ENCODE measurements at places on chromosomes 2 and 18.

DNA sequence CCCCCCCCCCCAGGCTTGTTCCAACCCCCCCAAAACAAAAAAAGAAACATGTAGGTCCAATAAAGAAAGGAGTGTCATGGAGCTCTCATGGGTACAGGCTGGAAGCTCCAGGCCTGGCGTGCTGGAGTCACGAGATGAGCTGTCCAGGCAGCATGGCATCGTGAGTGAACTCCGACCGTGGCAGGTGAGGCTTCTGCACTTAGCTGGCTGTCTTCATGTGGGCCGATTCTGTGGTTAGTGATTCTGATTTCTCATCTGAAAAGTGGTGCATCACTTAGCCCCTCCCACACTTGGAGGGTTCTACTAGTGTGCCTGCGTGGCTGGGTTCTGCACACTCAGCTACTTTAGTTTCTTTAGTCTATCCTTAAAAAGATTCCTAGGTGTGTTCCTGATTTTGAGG, 126.4 kb upstream of the MGAT5 start:
- DNase-seq: no peak

GRCh38 chr2:163248376-163249253, 410.0 kb upstream of the KCNH7 start:
- no peak for DNase-seq

DNA sequence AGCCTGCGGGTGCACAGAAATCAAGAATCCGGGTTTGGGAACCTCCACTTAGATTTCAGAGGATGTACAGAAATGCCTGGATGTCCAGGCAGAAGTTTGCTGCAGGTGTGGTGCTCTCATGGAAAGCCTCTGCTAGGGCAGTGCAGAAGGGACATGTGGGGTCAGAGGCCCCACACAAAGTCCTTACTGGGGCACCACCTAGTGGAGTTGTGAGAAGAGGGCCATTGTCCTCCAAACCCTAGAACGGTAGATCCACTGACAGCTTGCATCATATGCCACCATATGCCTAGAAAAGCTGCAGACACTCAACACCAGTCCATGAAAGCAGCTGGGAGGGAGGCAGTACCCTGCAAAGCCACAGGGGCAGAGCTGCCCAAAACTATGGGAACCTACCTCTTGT, 833.0 kb downstream of the TMEM182 start:
- no peak for DNase-seq

DNA sequence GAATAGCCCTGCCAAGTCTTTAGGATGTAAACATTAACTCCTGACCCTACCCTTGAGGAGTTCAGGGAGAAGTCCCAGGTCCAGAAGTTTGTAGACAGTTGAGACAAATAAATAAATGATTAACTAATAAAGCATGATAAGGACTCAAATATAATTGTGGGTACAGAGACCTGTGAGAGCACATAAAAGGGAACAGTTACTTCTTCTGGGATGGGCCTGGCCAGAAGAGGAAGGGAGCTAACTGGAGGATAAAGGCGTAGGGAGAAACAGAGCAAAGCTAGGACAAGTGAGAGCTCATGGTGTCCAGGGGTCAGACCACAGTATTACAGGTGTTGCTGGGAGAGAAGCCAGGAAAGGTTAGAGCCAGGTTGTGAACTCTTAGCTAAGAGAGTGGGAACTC, 3.0 kb downstream of the LCLAT1 start:
- no peak for DNase-seq

DNA sequence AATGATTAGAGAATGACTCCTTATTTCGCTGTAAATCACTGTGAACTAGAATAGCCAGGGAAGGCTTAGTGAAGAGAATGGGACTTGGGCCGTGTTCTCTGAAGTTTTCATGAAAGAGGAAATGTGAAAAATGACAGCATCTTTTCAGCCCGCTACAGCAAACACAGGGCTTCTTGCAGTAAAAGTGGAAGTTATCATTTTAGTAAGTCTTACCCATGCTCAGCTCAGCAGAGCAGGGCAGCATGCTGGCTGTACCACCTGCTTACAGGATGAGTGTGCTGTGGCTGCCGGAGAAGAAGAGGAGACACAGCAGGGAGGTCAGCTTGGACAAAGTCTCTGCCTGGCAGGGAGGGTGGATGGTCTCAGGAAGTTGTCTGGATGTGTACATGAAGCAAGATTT, 300.7 kb upstream of the DLGAP1 start:
- DNase-seq: no peak

GRCh38 chr2:121049950-121050585, 234.9 kb downstream of the TFCP2L1 start:
- DNase-seq: no peak

DNA sequence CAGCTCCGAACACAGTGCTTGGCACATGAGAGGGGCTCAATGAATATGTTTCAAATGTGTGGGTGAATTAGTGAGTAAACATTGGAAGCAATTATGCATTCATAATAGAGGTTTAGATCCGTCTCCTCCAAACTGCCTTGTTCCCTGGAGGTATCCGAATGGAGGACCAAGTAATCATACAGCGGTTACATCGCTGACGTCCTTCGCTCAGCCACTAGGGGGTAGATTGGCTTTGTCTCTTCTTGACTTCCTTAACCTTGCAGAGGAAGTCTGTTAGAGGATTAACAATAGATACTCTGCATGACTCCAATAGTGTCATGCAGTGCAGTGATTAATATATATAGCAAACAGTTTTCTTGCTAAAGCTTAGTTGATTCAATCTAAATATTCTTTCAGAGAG, 517.0 kb downstream of the PTPRM start:
- DNase-seq: no peak

DNA sequence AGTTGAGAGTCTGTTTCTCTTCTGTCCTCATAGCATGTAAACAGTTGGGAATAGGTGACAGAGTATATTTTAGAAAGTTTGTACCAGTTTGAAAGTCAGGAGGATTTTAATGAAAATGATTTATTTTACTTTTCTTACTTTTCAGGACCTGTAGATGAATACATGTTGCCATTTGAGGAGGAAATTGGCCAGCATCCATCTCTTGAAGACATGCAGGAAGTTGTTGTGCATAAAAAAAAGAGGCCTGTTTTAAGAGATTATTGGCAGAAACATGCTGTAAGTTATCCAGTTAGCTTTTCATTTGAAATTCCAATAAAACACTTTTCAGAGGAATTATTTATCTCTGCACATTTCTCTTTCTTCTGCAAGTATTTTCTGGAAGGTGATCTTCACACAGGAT, 81.1 kb downstream of the ACVR2A start:
- no peak for DNase-seq

DNA sequence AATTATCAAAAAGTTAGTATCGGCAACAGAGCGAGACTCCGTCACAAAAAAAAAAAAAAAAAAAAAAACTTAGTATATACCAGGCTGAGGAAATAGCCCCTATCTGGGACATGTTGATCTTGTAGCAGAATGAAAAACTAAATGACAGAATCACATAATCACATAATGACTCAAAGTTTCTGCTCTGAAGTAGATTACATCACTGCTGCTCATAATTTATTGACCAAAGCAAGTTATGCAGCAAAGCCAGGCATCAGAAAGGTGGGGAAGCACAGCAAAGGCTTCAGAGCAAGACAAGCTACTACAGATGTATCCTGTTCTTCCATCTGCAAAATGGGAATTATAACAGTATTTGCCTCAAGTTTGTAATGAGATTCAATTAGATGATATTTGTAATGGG, 68.1 kb downstream of the BOD1L2 start:
- DNase-seq: no peak

DNA sequence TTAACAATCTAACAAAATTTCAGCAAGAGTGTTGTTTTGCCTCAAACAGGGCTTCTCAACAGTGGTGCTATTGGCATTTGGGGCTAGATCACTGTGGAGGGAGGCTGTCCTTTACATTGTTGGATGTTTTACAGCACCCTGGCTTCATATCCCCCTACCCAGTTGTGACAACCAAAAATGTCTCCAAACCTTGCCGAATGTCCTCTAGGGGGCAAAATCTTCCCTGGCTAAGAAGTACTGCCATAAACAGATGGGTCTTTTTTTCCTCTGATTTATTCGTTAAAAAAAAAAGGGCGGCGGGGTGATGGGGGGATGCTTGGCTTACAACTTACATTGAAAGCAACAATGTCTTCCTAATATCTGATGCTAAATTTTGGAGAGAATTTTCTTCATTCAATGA, 207.6 kb upstream of the CCDC150 start:
- no peak for DNase-seq

DNA sequence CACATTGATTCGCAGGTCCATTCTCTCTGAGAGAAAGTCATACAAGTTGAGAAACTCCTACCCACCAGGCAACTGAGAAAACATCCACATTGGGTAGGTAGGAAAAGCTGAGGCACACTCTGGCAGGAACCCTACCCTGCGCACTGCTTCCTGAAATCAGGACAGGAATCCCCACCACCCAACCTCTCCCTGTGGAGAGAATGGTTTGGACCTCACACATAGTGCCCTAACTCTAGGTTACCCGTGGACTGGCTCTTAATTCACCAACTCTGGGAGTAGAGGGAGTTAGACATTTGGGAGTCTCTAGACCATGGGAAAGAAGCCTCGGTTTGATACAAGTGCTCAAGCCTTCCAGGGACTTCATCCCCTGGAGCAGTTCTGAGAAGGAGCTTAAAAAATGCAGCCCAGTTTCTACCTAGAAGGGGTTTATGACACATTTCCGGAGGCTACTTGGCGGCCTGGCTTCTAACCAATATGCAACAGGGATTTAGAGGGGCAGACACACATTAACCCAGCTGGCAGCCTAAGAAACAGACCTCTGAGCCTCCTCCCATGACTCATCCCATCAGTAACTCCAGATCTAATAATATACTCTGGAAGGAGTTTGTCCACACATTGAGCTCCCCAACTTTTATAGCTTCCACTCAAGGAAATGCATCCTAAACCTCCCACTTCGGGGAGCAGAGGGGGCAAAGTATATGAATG, 136.7 kb downstream of the EML6 start:
- DNase-seq: no peak

DNA sequence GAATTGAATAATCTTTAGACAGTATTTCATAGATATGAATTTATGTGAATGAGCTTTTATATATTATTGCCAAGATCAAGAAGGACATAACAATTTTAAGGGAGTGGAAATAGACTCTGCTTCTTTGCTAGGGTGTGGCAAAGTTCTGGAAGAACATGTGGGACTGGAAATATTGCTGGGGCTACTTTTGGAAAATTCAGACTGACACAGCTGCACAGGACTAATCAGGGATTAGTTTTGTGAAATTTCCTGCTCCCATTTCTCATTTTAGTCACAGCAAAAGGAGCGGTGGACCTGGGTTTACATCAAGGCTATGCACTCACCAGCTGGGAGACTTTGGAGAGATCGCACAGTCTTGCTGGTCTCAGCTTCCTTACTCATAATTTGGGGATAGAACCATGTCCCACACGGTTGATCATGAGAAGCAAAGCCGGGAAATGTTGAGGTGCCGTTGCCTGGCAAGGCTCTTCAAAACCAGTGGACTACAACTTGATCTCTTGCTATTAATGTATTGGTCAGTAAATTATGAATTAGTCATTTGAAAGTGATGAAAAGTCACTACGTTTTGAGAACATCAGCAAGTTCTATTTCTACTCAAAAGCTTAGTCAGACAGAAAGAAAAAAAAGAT, 42.4 kb downstream of the IL1RL2 start:
- no peak for DNase-seq

- no peak for DNase-seq
These were observed 117.7 kb downstream of the ZNF516 start for GRCh38 chr18:76377359-76377756.

DNA sequence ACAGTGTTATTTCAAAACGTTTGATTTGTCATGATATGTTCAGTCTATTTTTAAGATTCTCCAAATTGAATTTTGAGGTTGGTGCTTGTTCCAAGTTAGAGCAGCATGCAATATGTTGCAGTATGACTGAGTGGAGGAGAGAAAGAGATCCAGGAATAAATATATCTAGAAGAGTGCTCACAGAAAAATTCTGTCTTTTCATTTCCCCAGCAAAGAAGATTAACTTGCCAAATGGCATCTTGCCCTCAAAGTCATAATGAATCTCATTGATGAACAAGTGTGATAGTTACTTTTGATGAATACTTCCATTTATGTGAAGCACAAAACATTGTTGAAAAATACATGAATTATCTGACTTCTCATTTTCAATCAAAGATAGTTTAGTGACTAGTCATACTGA, 95.9 kb downstream of the KCNJ3 start:
- no peak for DNase-seq

GRCh38 chr2:171516793-171517192, 5.5 kb upstream of the CYBRD1 start:
- DNase-seq: no peak

- no peak for DNase-seq
These were observed 318.8 kb upstream of the TMEFF2 start for GRCh38 chr2:192513575-192513974.

DNA sequence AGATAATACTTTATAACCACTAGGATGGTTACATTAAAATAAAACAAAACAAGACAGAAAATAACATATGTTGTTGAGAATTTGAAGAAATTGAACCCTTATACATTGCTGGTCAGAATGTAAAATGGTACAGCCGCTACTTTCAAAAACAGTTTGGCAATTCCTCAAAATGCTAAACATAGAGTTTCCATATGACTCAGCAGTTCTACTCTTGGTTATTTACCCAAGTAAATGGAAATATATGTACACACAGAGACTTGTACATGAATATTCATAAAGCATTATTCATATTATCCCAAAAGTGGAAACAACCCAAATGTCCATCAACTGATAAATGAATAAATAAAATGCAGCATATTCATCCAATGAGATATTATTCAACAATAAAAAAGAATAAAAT, 92.5 kb upstream of the LRATD1 start:
- DNase-seq: no peak

DNA sequence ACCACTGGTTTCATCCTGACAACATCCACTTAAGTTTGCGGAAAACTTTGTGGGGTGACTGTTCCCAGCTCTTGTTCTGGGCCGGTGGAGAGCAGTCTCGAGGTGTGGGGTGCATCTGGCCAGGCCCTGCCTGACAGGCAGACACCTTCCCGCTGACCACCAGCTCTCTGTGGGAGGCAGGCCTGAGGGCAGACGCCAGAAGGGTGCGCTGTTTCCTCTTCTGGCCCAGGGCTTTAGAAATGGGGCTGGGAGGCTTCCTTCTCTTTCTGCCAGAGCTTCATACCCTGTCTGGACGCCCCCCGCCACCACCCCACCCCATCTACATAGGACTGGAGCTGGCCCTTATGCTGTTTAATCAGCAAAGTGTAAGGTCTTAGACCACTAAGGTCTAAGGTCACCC, 263.8 kb downstream of the LOXHD1 start:
- DNase-seq: no peak

DNA sequence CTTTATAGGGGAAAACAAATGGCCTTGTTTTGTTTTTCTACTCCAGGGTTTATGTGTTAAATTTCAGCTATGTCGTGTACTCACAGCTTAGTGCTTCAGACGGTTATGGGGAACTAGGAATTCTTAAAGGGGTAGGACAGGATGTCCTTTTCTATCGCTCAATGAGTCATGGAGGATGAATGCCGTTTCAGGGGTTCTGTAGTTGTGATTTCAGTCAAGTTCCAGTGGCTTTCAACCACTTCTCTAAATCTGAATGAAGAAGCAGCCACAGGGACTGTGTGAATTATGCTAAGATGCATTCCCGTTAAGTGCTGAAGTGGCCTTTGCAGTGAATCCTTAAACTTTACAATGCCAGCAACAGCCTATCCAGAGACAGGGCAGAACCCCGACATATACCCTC, 1231.7 kb upstream of the ZEB2 start:
- no peak for DNase-seq

- no peak for DNase-seq
These were observed at the start of gene L3MBTL4 for GRCh38 chr18:6414723-6415417. Gene L3MBTL4 (minus strand): TSS chr18:6414911. CDS start chr18:6311625, 103,286 bp downstream.

- no peak for DNase-seq
These were observed 1.4 kb downstream of the DOK6 start for GRCh38 chr18:69401972-69402532.

GRCh38 chr2:96413323-96413722, 77.8 kb downstream of the NCAPH start:
- DNase-seq: no peak

Measured in cortex of kidney (tissue), 1 donor.